Activated gamma-delta T cell treated with Interleukin-2 at 50 U/mL for 16 hours (primary cell): ENCODE measurements at places on chromosomes 2 and 18.

DNA sequence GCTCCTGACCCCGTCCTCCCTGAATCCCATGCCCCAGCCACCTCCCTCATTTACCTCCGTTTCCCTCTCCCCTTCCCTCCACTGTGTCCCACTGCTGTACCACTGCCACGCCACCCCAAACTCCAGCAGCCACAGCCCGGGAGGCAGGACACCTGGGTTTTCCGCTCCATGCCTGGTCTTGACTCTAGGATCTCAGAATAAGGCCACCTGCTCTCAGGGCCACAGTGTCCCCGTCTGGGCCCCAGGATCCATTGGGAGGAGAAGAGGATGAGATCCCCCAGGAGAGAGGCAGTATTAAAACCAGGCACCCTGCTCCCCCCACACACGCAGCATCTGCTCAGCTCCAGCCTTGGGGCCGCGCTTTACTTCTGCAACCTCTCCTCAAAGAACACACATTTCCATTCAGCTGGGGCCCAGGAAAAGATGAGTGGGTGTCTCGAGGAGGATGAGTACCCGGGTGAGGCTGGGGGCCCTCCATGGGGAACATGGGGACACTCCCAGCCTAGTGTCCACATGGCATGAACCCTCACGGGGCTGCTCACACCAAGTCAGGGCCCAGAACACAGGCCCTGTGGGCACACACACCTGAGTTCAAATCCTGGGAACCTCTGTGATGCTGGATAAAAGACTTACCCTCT is 32.8 kb upstream of the TNS1 start:
- DNase-seq = no peak

DNA sequence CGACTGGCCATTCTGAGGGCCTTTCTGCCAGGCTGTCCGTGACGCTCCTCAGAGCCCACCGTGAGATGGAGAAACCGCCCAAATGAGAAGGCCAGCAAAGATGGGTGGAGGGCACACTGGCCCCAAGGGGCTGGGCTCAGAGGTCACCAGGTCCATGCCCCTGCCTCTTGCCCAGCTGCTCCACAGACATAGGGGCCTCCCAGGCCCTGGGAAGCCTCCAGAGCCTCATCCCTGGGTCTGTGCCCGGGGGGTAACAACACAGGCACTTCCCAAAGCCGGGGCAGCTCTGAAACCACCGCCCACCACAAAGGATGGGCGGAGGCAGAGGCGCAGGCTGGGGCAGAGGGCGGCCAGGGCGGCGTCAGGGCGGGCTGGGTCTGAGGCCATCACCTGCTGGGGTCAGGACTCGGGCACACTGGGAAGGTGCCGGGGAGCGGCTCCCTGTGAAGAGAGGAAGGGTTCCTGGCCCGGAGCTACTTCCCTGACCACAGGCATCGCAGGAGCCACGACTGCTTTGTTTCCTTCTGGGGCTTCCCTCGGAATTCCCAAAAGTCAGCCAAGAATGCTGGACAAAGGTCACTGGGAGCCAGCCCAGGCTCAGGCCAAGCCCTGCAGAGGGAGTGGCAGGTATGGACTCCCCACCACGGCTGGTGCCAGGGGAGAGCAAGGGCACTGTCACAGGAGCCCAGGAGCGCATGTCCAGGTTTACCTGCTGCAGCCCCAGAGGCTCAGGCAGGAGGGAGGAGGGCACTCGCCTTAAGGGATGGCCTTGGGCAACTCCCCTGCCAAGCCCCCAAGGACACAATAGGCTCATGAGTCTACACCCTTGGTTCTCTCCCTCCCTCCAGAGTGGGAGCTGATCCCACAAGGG is 9.4 kb downstream of the CYP26B1 start:
- no peak for DNase-seq

DNA sequence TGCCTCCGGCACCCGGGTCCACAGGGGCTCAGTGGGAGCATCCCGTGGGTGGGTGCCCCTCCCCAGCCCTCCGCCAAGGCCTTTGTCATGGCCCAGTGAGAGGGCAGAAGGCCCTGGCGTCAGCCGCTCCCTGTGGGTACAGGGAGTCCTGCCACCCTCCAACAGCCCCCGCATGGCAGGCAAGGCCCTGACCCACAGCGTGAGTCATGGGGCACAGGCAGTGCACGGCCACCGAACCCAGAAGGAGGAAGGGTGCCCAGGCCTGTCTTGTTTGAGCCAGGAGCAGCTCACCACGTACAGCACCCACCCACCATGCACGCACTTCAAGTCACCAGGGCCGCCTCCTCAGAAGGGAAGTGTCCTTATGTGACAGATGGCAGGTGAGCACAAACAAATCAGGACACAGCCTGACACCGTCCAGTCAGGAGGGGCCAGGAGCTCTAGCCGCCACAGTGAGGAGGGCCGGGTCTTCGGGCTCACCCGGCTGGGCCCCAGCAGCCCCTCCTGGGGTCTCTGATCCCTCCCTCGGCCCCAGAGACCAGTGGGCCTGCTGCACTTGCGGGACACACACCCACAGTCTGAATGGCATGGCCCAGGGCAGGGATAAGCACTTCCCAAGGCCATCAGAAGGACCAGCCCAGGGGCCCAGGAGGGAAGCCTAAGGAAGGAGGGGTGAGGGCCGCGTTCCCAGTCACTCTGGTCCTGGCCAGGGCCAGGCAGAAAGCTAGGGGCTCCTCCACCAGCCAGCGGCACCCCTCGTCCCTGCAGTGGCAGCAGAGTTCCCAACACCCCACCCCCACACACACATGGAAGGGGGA is 25.8 kb downstream of the BIN1 start:
- DNase-seq = peak; percentile 66

GRCh38 chr2:96985181-96985945 is 1.0 kb downstream of the FAM178B start:
- DNase-seq = no peak

DNA sequence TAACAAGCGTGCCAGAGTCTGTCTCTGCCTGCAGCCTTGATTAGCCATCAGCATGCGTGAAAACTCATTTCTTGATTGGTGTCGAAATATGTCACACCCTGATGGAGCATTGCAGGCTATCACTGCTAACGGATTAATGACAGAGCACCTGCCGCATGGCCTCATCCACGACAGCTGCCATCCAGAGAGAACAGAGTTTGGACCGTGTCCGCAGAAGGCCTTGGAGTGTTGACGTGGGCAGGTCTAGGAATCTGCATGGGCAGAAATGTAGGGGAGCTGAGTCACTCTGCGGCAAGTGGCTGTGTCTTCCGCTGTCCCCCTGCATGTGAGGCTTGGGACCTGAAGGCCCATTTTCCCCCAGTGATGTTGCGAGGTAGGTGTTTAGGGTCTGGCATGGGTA is 43.0 kb downstream of the KLHL29 start:
- DNase-seq = no peak

- no peak for DNase-seq
These were observed 34.3 kb upstream of the PPP1CB start for GRCh38 chr2:28717339-28717758.

- no peak for DNase-seq
These were observed 45.7 kb upstream of the LYPD1 start for GRCh38 chr2:132715386-132716351.

DNA sequence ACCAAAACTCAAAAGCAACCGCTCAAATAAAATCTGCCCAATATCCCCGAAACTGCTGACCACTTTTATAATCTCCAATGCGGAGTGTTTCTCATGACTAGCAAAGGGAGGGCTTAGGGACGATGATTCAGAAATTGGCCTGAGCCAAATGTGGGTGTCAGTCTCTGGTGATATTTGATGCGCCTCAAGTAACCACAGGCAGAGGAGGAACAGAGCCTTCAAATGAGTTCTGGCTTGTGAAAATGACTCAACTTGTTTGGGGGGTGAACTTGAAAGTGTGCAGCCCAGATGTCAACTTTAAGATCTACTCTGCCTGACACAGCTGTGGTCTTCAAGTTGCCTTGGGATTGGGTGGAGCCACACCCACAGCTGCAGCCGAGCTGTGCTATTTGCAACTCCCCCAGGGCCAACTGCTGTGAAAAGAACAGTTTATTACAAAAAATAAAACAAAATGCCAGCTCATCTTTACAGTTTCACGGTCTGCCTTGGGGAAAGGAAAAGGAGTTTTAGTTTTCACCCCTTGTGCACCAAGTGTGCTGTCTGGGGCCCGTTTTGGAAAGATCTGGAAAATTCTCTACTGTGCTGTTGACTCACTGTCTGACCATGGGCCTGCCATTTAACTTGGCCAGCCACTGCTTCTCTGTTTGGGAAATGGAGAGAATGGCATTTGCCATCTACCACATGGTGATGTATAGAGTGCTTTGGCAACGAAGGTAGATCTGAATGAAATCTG is 222.1 kb downstream of the MTX2 start:
- DNase-seq = peak; percentile 16

DNA sequence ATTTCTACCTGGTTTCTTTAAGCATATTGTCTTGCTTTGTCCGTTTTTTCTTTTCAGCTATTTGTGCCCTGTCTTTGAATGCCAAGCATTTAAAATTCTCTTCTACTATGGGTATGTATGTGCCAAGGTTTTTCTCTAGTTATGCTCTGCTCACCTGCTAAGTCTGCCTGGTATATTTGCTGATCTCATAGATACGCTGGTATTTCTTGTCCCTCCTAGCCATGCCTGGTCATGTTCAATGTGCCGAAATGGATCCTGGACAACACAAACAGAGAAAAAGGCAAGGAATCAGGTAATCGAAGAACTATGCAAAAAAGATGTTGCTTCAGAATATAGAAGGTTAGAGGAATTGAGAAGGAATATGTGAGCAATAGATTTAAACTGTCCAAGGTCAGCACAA is 14.9 kb upstream of the KDM3A start:
- no peak for DNase-seq

GRCh38 chr2:43221124-43221762 is 5.2 kb downstream of the ZFP36L2 start:
- peak; percentile 38 for DNase-seq

DNA sequence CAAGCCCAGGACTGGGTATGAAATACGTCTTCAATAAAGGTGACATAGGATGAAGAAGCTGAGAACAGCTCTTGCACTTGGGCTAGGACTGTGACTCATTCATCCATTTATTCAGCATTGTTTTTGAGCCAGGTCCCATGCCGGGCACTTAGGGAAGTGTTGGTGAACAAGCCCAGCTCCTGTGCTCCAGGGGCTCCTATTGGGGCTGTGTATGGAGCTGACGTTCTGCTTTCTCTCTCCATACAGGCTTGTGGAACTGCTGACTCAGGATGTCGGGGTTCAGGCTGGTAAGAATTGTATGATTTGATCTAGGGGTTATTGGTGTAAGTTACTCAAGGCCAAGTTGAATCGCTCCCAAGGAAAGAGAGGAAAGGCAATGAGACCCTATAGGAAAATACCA is 24.0 kb downstream of the MYO7B start:
- DNase-seq = no peak

- no peak for DNase-seq
These were observed 169.4 kb upstream of the CAVIN2 start for GRCh38 chr2:192016265-192016664.

DNA sequence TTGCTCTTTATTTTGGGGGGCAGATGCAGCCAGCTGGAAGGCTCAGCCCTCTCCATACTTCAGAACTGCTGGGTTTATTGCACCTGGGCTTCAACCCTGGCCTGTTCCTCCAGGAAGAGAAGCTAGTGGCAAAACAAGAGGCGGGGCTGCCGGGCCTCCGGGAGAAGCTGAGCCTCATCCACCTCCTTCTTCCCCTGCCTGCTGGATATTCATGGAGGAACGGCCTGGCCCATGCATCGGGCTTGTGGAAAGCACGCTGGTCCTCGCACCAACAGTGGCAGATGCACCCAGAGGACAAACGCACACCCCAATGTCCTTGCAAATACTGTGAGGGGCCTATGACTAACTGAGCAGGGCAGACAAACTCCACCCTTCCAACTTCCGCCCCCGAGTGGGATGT is 30.6 kb downstream of the FAM178B start:
- DNase-seq = no peak

DNA sequence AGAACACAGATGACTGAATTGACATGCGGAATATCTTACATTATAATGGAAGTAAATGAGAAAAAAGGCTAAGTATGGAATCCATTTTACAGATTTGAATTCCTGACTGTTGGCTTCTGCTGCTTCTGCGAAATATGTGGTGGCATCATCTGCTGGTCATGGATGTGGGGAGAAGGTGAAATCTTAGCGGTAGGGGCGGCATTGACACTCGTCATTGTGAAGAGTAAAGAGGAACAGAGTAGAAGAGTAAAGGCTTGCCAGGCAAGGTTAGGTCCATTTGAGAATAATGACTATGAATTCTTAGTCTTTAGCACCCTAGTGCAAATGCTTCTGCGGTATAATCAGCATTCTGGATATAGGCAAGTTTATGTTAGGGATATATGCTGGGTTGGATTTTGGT is 32.4 kb downstream of the ACTR3 start:
- DNase-seq = no peak

DNA sequence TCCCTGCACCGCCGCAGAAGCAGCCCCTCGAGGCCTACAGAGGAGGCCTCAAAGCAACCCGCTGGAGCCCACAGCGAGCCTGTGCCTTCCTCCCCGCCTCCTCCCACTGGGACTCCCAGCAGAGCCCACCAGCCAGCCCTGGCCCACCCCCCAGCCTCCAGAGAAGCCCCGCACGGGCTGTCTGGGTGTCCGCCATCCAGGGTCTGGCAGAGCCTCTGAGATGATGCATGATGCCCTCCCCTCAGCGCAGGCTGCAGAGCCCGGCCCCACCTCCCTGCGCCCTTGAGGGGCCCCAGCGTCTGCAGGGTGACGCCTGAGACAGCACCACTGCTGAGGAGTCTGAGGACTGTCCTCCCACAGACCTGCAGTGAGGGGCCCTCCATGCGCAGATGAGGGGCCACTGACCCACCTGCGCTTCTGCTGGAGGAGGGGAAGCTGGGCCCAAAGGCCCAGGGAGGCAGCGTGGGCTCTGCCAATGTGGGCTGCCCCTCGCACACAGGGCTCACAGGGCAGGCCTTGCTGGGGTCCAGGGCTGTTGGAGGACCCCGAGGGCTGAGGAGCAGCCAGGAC is 31.2 kb downstream of the GPC1 start:
- no peak for DNase-seq

DNA sequence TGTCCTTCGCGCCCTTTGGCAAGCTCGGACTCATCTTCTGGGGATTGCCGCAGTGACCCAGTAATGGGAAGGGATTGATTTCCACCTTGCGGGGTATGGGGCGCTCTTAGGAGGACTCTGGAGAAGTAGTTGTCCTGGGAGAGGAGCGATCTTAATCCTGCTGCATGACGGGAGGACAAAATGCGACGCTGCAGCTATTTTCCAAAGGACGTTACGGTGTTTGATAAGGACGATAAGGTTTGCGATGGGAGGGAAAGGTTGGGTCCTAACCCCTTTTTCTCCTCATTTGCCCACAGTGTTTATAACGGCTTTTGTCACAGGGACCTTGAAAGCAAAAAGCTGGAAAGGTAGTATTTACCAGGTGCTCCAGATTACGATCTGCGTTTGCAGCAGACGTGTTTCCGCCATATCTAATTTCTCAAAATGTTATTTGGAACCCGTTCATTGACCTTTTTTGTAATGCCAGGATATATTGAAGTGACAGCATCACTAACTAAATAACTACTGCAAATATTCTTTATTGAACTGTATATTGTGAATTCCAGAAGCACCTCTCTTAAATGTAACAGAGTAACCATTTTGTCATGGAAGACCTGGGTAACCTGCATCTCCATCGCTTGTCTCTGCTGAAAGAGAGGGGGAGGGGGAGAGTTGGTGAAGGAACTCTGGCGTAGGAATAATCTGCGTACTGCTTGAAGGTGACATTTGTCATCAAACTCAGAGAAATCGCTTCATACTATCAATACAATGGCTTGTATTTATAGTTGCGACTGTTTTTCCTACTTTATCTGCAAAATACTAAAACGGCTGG is 590 bp downstream of the MDH1 start:
- no peak for DNase-seq
